Activated CD4-positive, alpha-beta memory T cell treated with anti-CD3 and anti-CD28 coated beads for 36 hours (primary cell): ENCODE measurements at places on chromosomes 11 and 22. TPM values are rescaled to one million over a fixed set of nuclear protein-coding genes. Genes with fewer than 3 reads are reported as not detected.

DNA sequence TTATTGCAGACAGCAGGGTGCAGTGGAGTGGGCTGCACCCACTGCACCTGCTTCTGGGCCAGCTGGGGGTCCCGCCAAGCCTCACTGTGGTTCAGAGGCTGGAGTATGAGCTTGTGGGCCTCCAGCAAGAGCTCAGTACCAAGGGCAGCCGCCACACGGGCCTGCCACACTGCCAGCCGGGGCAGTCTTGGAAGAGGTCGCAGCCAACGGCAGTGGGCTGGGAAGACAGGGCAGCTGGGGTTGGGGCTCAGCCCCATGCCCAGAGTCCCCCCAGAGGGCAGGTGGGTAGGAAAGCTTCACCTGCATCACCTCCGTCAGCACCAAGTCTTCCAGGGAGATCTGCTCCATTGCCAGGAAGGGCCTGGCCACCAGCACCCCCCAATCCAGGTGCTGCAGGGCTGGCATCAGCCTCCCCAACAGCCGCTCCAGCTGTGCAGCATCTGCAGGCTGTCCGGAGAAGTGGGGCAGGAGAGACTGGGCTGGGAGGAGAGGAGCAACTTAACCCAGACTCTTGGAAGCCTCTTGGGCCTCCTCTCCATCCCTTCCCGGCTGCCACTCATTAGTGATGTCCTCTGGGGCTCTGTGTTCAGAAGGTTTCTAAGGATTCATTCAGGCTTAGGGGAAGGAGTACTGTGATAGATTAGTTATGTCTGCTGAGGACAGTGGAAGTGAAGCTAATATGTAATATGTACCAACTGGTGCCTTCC lies 1.1 kb upstream of the GSTT4 start:
- DNase-seq, result no peak

DNA sequence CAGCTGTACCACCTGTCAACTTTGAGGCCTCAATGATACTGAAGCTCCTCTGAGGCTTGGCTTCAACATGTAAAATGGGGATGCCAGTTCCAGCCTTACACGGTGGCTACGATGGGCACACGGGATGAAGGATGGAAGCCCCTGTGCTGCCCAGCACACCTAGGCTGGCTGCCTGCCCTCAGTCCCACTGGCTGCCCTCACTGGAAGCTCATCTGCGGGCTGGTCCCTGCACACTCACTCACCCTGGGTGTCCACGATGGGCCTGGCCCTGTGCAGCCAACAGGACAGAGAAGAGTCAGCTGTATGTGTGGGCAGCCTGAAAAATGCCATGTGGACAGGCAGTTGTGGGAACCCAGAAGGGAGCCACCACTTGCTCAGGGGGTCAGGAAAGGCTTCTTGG lies 2.2 kb downstream of the YIF1A start:
- DNase-seq, result no peak

DNA sequence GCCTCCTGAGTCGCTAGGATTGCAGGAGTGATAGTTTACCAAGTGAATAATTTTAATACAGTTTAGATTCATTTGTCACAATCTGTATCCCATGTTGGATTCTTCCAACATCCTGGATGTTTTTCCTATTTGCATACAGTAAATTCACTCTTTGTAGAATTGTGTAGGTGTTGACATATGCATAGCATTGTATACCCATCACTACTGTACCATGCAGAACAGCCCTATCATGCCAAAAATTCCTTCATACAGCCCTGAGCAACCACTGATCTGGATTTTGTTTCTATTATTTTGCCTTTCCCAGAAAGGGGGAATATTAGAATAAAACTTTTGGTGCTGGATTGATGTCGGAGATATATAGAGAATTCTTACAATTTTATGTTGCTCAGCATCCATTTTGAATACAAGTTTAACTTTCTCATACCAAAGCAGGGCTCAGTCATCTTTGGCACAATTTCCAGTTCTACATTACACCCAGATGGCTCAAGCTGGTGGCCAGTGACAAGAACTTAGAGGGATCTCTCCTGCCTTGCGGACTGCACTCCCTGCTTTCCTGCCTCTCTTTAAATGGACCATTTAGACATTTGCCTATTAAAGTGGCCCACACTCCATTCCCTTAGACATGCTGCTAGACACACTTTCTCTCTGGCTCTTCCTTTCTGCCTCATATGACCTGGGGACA lies 45.4 kb upstream of the CFAP300 start:
- no peak for DNase-seq

GRCh38 chr11:130522284-130522961 lies 74.0 kb downstream of the ADAMTS15 start:
- no peak for DNase-seq

Gene GAB4
- not detected for total RNA-seq

- peak; percentile 51 for DNase-seq
These were observed 929 bp downstream of the PRDM10 start for GRCh38 chr11:130001461-130002351.

GRCh38 chr11:126720539-126721235 lies 279.9 kb downstream of the KIRREL3 start:
- DNase-seq, result no peak

DNA sequence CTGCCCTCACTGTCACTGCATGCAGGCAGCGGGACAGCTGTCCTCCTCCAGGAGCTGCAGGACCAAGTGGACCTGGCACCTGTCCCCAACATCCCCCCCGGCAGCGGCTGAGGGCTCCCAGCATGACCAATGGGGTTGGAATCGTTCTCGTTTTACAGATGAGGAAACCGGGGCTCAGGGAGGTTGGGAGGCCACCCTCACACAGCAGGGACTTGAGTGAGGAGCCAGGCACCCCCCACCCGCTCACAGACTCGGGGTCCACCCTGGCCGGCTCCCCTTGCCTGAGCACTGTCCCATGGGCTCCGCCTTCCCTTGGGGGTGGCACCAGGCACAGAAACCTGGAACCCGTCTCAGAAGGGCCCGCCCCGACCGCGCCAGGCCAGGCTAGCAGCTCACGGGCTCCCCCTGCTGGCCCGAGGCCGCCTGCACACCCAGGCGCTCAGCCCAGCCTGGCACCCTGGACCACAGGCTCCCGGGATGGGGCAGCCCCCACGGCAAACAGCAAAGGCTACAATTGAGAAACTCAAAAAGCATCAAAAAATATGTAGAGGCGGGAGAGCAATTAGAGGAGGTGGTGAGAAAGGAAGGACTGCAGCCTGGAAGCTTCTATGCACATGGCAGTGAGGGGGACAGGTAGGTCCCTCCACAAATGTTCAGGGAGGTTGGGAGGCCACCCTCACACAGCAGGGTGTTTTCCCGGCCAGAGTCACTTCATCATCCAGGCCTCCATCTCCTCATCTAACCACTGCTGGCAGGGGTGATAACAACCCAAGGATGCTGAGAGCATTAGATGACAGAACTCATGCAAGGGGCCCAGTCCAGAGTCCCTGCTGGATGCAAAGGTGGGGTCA lies 12.8 kb downstream of the MACROD1 start:
- peak; percentile 78 for DNase-seq

GRCh38 chr11:62018981-62019664 lies 51.7 kb upstream of the FTH1 start:
- DNase-seq, result no peak

DNA sequence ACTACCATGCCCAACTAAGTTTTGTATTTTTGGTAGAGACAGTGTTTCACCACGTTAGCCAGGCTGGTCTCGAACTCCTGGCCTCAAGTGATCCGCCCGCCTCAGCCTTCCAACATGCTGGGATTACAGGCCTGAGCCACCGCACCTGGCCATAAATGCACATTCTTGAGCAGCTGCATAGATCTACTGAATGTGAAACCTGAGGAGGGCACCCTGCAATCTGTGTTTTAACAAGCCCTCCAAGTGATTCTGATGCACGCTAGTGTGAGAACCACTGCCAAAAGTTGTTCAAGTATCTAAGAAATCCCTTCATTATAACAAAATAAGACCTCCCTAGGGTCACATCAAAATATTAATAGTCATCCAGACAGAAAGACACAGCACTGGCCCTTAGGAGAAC lies 89.3 kb downstream of the RDX start:
- DNase-seq, result no peak

Gene TYR
- not detected for total RNA-seq

Gene TNNI2
- total RNA-seq, result not detected

DNA sequence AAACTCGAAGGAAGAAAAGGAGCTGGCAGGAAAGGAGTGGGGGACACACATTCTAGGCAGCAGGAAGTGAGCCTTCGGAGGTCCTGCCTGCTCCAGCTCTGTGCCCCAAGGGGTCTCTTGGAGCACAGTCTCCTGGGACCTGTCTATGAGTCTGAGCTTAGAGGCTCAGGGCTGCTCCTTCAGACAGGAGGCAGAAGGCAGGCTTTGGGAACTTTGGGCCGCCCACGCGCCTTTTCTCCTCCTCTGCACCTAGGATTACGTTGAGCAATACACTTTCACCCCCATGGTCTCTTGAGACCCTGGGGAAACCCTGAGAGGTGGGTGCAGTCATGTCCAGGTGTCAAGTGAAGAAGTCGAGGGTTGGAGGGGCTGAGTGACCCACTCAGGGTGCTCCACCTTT lies 965 bp downstream of the TCN2 start:
- no peak for DNase-seq

Gene CSRP3
- not detected for total RNA-seq

Gene KRTAP5-11
- not detected for total RNA-seq

DNA sequence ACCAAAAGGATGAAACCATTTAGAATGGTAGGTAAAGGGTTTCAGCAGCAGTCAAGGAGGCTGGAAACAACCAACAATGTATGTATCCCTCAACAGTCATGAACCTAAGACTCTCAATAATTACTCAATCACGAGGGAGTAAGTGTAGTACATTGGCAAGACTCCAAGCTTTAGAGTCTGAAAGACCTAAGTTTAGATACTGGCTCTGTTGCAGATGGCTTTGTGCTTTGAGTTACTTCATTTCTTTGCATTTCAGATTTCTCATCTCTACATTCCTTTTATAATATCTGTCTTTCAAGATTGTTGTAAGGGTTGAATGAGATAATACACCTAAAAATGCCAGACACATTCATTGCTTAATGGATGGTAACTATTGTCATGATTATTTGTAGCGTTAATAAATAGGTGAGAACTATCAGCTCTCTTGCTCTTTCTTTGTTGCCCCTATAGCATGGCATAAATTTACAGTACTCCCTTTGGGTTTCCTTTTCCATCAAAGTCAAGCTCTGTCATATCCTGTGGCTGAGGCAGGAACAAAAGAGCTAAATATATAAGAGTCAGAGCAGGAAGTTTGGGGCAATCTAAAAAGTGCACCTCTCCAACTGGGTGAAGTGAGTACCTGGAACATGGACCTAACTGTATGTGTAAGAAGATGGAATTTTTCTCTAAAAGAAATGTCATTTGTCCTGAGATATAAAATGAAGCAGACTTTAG lies 228.2 kb upstream of the ZC3H12C start:
- DNase-seq, result no peak

DNA sequence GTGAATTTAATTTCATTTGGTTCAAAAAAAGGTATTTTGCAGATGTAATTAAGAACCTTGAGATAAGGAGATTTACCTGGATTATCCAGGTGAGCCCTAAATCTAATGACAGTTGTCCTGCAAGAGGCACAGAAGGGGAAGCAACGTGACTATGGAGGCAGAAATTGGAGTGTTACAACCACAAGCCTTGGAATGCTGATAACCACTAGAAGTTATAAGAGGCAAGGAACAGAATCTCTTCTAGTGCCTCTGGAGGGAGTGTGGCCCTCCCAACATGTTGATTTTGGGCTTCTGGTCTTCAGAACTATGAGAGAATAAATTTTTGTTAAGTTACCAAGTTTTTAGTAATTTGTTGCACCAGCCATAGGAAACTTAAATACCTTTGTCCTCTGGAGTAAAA lies 32.8 kb downstream of the RRM1 start:
- DNase-seq, result no peak
